ENCODE measurements at places on chromosomes 7 and 10.

GRCh38 chr7:149824748-149825566, 13.2 kb upstream of the ZNF862 start:
- DNase-seq: no peak

GRCh38 chr10:111113238-111113960, 36.6 kb downstream of the ADRA2A start:
- DNase-seq: no peak

GRCh38 chr10:130459011-130459410, 322.8 kb downstream of the GLRX3 start:
- no peak for DNase-seq

- no peak for DNase-seq
Measured at GRCh38 chr10:47282005-47282656, 17.9 kb upstream of the GDF10 start.

- DNase-seq: no peak
Measured at GRCh38 chr10:132937861-132938260, 4.5 kb downstream of the CFAP46 start.

DNA sequence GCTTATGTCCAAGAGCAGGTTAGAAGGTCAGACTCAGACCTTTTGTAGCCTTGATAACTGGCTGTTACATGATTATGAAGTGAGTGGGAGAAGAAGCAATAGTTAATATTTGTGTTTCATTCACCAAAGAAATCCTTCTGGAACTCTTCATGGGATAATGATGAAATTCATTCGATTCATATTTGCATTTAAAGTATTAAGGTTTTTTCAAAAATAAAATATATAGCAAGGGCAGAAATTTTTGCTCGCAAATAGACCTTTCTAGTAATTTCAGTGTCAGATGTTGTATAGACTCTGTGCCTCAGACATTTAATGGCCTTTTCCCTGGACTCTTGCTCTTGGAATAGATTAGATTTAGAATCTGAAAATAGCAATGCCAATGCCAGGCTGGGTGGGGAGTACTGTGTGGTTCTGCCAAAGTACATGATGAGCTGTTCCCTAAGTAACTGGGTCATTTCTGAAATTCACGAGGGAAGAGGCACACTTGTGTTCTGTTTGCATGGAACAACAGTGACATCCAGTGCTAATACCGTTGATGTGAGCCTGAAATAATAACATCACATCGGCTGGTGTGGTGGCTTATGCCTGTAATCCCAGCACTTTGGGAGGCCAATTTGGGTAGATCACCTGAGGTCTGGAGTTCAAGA, 119.2 kb downstream of the MBL2 start:
- DNase-seq: no peak

GRCh38 chr7:134602881-134603451, 43.7 kb upstream of the BPGM start:
- DNase-seq: peak; percentile 26

GRCh38 chr10:28677888-28678686, 766 bp downstream of the BAMBI start:
- DNase-seq: no peak

DNA sequence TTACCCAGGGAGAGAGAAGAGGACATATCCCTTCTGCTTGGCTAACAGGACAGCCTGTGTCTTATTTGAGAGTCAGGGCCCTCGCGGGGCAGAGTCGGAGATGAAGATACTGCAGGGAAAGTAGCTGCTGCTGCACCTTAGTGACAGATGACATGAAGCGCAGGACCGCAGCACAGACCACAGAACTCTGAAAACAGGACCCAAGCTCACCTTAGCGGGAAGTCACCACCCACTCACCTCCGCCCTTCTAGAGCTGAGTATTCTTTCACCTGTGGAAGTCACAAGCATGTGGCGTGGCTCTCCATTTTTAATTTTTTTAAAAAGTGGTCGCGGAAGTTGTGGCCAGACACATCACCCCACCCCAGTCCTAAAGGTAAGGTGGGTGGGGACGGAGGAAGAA, 191.4 kb downstream of the FAM107B start:
- no peak for DNase-seq

- DNase-seq: no peak
Measured at GRCh38 chr10:44913350-44914081, 2.4 kb downstream of the TMEM72 start.

- no peak for DNase-seq
Measured at GRCh38 chr10:71021402-71021801, 133.0 kb upstream of the PCBD1 start.

DNA sequence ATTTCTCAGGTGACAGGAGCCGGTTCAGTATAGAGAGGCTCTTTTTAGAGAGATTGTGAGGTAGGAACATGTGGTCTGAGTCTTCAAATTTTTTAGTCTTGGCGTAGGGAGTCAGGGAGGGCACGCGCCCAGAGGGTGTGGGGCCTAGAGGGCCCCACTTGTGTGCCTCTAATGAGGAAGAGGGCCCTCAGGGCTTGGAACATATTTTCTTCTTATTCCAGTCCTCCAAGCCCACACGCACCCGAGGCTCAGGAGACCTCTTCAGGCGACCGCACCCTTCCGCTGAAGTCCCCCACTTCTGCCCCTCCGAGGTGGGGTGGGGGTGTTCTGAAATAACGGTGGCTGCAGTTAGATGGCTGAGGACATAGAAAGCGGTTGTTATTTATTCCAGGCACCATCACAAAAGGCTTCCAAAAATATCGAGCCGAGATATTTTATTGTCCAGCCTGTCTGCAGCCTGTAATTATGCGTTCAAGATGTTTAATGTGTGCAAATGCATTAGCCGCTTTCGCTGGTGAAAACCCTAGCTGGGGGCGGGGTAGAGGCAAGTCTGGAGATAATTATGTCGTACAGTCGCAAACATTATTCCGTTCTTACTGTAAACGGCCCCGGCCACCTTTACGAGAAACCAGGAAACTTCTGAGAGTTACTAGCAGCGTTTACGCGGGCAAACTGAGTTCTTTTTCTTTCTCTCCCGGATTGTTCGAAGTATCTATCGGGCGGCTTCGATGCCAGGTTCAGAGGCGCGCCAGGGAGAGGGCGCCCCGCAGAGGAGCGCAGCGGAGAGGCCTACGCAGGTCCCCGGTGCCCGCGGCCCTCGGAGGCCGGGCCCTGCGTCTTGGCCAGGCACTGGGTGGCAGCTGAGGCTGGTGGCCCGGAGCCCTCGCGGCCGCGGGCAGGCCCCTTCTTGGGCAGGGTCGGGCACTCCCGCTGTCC, 12.9 kb upstream of the HOXA13 start:
- no peak for DNase-seq

- DNase-seq: no peak
Measured at GRCh38 chr7:63789378-63790176, 209.1 kb upstream of the ZNF722 start.

DNA sequence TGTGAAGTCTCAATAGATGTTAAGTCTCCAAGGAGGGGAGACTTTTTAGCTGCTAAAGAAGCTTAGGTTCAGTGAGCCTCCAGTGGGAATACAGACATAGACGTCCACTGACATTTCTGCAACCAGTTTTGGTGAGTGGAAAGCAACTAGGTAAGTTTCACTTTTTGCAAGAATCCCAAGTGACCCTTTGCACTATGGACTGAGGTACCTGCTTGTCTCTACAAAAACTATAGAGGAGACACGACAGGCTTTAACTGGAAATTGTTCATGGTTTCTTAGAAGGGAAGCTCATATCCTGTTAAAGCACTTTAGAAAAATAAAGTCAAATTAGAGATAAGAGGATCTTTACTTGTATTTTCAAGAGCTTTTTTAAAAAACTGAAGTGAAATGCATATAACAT, 38.6 kb downstream of the GBF1 start:
- DNase-seq: no peak

GRCh38 chr7:117193564-117193963, 129.3 kb downstream of the WNT2 start:
- DNase-seq: no peak

DNA sequence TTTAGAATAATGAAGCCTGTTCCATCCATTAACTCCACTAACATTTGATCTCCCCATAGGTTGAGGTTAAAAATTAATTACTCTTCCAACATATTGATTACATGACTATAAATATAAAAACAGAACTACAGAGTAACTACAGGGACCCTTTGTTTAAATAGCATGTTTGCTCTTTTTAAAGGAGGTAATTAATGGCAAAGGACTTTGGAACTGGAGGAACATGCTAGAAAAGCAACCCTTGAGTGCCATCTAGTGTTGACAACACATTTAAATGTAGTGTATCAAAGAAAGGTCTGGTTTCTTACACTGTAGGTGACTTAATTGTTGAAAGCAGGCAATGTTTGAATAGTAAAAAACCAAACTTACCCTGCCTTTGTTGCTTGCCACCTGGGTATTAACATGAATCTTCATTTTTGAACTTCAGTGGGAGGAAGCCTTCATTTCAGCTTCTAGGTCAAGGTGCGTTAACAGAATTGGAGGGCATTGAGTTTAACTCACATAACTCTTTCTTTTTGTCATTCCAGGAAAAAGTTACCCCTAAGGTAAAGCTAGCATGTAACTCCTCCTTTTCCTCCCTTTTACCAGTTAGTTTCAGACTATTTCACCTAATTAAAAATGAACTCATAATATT, 52.6 kb upstream of the CAPZA2 start:
- DNase-seq: peak; percentile 79

DNA sequence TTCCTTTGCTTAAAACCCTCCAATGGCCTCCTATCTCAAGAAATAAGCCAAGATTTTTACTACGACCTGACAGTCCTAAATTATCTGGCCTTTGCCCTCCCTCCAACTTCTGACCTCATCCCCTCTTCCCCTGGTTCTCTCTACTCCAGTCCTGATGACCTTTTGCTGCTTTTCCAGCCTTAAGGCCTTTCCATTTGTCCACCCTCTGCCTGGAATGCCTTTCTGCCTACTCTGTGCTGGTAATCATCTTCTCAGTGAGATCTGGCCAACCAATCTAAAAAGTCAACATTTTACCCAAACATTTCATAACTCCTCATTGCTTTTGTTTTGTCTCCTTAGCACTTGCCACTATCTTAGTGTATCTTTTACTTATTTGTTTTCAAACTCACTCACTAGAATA, 75.7 kb downstream of the VPS41 start:
- DNase-seq: no peak

GRCh38 chr10:128642023-128642422, 515.8 kb upstream of the MKI67 start:
- no peak for DNase-seq

- no peak for DNase-seq
Measured at GRCh38 chr10:4372601-4373000, 453.4 kb upstream of the AKR1E2 start.

- DNase-seq: no peak
Measured at GRCh38 chr10:7928536-7928935, 110.2 kb downstream of the TAF3 start.

DNA sequence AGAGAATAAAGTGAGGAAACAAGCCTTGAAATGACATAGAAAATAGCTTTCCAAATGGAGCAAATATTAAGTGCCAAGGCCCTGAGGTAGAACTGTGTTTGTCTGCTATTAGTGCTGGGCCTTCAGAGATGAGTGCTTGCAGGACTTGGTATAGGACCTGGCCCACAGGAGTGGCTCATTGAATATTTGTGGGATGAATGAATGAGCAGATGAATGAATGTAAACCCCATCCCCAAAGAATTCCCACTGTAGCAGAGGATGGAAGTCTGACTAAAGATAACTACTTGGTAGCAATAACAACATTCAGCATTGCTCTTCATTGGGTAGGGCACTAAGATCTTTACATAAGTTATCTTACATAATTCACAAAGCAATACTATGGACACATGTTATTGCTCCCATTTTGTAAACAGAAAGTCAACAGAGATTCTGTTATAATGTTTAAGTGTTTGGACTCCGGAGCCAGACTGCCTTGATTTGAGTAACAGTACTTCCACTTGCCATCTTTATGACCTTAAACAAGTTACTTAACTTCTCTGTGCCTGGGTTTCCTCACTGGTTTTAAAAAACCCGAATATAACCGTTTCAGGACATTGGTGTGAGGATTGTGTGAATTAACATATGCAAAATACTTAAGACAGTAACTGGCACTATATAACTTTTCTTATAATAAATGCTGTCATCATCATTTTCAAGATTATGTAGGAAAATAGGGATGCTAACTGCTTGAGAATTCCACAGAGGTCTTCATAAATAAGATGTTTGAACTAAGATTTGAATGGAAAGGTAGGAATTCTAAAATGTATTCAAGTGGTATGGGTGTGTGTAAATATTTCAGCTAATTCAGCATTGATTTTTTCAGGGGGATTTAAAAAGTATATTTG, 141.9 kb downstream of the PRKG1 start:
- no peak for DNase-seq

DNA sequence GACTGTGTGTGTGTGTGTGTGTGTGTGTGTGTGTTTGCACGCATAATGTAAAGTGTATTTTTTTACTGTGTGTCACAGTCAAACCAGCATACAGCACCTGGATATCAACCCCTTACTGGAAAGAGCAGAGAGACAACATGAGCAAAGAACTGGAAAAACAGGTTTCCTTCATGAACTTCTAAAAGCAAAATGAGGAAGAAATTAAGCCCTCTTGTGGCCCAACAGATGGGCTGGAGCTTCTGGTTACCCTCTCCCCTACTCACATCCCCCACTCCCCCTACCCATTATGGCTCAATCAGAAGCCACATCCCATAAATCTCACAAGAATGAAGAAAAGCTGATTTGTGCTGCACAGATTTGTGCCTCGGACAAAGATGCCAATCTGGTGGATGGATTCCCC, 36.2 kb downstream of the PDE1C start:
- peak; percentile 93 for DNase-seq

GRCh38 chr7:110804501-110804900, 286.4 kb upstream of the LRRN3 start:
- DNase-seq: no peak

- no peak for DNase-seq
Measured at GRCh38 chr10:25522946-25523608, 348.3 kb downstream of the GPR158 start.

GRCh38 chr7:30974605-30975255, 11.0 kb downstream of the GHRHR start:
- peak; percentile 31 for DNase-seq

DNA sequence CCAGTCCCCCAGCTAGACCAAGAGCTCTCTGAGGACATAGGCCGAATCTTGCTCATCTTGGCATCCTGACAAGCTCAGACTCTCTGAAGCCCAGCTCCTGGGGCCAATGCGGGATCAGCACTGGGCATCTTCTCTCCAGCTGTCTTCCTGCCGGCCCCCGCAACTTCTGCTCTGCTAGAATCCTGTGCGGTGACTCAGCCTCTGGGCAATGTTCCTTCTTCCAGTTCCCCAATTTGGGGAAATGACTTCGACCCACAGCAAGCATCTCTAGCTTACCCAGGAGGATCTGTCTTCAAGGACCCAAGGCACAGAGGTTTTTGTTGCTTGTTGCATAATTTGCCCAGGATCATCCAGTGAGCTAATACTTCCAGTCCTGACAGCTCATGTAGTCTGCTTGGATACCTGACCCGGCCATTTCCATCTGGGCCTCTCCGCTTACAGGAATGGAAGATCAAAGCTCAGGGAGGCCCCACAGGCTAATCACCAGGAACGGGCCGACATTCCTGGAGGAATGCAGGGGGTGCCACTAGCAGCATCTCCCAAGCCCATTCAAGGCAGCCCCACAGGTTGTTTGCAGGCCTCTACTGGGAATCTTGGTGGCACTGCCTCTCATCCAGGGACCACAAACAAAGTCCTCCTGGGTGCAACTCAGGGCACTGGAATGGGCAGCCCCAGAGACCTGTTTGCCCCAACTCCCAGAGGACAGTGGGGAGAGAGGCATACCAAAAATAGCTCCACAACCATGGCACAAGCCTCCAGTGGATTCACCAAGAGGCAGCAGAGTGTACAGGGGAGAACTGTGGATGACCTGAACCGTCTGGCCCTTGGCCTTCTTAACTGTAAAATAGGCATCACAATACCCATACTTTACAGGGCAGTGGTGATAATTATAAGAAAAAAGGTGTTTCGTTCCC, 151.9 kb downstream of the NEURL1 start:
- no peak for DNase-seq

- no peak for DNase-seq
Measured at GRCh38 chr7:148862481-148862880, 21.6 kb downstream of the EZH2 start.

Data from DMS153 (cell line).